ENCODE measurements at places on chromosomes 12 and 14.

DNA sequence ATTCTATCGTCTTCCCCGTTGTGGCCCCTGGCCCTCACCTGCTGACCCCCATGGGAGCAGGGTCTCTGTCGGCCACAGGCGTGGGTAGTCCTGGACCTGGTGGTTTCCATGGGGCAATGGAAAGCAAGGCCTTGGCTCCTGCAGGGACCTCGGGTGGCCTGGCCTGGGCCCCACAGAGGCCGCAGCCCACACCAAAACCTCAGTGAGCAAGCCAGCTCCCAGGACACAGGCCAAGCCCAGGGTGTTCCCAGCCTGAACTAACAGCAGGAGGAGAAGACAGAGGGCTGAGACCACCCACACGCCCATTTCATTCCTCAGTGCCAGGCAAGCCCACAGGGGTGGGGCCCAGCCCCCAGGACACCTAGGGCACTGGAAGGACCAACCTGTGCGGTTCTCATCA, 16.9 kb downstream of the ABCB9 start:
- DNase-seq, result no peak

GRCh38 chr14:37437490-37437889, 157.6 kb downstream of the FOXA1 start:
- no peak for DNase-seq

GRCh38 chr14:86003998-86004397, 474.1 kb downstream of the FLRT2 start:
- DNase-seq, result no peak

DNA sequence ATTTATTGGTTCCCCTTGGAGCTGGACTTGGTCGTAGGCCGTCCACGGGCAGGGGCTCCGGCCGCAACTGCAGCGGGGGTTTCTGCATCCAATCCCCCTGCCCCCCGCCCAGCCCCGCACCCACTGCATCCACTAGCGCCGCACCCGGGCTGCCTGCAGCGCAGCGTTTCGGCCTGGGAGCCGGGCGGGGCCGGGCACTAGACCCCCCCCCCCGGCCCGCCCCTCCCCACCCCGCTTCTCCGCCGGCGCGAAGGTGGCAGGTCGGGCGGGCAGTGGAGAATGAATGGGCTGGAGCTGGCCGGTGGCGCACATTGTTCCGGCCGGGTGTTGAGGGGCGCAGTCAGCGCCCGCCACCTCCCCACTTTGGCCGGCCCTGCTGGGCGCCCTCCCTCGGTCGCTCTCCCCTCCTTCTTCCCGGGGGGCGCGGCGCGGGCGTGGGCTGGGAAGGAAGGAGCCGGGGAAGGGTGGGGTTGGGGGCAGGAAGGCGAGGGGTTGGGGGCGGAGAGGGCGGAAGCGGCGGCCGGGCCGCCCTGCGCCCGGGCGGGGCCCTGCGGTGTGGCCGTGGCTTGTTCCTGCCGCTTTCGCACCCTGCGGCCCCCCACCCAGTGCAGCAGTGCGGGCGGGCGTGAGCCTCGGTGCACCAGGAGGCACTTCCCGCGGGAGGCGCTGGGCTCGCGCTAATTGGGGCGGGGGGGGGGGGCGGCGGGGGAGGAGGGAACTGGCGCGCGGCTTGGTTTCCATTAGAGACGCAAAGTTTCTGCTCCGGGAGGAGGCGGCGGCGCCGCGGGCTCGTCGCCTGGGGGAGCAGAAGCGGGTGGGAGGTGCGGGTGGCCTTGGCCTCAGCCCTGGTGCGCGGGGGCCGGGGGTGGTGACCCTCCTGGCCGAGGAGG, 841 bp downstream of the CALM1 start:
- no peak for DNase-seq

DNA sequence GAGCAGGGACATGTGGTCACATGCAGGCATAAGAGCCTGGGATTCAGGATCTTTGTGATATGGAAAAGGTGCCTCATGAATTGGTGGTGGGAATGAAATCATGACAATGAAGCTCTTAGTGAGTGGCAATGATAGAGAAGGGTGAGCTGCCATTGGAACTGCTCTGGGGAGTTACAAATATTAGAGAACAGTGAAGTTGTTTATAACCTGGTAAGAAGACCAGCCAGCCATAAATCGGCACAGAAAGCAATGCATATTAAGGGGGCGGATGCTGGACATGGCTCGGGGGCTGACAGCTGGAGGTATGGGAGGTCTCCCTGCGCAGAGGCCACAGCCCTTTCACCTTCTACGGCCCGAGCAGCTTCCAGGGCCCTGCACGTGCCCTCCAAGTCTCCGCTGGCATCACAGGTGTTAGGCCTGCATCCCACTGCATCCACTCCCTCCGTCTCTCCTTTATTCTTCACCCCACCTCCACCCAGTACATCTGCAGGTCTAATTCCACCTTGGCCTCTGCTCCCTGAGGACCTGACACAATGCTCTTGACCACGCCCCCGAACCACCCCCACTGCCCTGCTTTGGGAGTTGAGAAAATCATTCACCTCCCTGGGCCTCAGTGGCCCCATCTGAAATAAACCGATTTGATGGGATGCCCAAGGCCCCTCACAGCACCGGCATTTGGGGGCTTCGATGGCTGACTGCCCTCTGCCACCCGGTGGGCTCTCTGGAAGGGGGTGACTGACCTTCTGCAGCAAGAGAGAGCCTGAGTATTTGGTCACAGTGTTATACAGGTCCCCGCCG, 4.1 kb downstream of the CACNA2D4 start:
- DNase-seq, result no peak

DNA sequence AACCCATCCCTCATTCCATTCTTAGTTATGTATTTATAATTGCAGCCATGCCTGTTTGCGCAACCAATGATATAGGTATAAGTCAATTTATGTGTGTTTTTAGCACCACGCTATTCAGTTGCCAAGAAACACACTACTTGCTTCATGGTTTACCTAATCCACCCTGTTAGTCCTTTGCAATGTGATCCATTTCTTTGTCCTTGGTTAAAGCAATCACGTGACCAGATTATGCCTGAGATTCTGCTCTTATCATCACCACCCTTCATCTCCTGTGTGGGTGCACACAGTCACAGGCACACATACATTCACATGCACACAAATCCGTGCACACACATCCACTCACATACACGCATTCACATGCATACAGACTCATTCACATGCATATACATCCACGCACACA, 52.3 kb upstream of the KCNA5 start:
- no peak for DNase-seq

DNA sequence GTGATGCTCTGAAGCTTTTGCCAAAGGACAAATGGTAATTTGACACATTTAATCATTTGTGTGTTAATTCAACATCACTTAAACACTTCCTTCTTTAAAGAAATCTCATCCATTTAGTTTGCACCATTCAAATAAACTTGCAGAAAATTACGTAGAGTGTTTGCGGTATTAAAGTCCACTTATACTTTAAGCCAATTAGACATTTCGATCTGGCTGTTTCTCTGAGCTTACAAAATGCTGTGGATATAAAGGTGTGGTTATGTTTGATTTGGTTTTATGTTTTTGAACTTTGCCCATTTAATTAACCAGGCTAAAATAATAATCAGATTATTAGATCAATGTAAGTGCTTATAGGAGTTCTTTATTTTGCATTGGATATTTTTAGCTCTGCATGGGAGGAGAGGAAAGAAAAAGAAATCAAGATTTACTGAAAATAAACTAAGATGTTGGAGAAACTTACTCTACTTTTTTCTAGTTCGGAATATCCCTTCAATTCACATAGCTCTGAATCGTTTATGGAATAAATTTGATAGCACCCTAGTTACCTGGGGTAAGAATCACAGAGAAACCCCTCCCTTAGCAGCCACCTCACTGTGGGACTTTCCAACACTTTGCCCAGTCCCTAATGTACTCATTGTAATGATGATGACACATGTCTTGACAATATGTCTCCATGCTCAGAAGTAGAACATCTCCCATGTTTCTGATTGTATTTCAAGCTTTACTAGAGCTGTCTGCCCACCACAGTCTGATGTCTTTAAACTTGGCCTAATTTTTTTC, 268.0 kb downstream of the BTG1 start:
- no peak for DNase-seq

DNA sequence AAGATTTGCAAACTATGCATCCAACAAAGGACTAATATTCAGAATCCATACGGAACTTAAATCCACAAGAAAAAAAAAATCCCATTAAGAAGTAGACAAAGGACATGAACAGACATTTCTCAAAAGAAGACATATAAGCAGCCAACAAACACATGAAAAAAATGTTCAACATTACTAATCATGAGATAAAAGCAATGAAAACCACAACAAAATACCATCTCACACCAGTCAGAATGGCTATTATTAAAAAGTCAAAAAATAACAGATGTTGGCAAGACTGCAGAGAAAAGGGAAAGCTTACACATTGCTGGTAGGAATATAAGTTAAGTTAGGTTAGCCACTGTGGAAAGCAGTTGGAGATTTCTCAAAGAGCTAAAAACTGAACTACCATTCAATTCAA, 16.2 kb downstream of the CDK17 start:
- no peak for DNase-seq

- no peak for DNase-seq
Observed at GRCh38 chr12:44526655-44527182, 349.4 kb downstream of the NELL2 start.

- no peak for DNase-seq
Observed at GRCh38 chr12:31000751-31001150, 72.9 kb upstream of the DDX11 start.

GRCh38 chr14:30786701-30787100, 87.7 kb upstream of the COCH start:
- no peak for DNase-seq

DNA sequence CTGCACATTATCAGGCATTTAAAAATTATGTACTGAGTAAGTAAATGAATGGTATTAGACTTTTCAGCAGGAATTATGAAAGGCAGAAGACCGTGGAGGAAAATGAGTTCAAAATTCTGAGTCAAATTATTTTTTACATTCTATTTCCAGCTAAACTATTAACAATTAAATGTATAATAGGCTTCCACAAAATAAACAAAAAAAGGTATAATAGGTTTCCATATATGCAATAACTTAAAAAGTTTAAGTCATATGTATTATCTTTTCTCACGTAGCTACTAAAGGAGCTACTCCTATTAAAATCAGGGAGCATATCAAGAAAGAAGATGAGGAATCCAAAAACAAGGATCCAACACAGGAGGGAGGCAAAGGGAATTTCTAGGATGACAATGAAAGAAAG, 11.4 kb upstream of the VCPKMT start:
- DNase-seq, result no peak

DNA sequence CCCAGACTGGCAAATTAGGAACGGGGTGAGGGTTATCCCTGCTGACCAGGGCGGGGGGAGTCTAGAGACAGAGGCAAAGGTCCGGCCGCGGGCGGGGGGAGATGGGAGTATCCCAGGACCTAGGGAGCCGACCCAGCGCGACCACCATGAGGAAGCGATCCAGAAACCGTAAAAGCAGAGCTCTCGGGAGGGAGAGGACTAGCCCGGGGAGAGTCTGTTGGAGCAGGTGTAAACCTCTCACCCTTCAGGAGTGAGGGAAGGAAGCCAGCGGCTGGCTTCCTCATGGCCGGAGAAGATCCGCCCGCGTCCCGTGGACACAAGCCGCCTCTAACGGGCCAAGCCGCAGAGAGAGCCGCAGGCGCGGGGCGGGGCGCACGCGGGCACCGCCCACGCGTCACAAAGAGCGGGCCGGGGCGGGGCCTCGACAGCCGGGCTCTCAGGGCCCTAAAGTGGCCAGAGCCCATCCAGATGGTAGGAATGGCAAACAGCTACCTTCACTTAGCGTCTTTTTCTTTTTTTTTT, at the start of gene ACRBP:
Gene ACRBP (minus strand): TSS at position 350 of the 522 bp plus-strand sequence. CDS start 66 bp downstream, at position 284.
- DNase-seq, result peak; percentile 50

GRCh38 chr12:108236366-108236765, 102.7 kb downstream of the CMKLR1 start:
- DNase-seq, result no peak

DNA sequence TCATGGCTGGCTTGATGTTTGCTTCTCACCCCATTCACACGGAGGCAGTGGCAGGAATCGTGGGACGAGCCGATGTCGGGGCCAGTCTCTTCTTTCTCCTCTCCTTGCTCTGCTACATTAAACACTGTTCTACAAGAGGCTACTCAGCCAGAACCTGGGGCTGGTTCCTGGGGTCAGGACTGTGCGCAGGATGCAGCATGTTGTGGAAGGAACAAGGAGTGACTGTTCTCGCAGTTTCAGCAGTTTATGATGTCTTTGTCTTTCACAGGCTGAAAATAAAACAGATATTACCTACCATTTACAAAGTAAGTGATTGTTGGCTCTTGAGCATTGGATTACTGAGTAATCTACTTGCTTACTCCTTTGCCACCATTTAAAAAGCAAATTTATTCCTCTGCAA, 170.6 kb downstream of the TMTC2 start:
- no peak for DNase-seq

- no peak for DNase-seq
Observed at GRCh38 chr12:74491374-74491773, 46.3 kb upstream of the ATXN7L3B start.

DNA sequence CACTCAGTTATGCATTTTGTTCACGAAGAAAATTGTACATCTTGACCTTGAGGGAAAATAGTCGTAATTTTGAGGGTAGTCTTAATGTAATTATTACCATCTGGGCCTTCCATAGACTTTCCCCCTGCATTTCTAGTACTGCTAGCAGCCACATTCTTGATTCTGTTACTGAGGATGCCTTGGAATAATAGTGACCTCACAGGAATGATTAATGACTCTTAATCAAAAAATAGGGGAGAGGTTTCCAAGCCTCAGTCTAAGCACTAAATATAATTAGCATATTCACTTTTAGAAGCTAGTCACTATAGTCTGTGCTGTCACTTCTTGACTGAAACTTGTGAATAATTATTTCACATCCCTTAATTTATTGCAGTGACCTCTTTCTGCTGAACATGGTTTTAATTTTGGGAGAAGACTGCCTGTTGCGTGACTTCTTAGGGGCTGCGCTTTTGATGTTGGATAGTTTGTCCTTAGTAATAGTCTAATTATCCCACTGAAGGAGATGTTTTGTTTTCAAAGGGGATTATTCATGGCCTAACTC, 400.5 kb downstream of the ADAMTS20 start:
- DNase-seq, result peak; percentile 0

- no peak for DNase-seq
Observed at GRCh38 chr12:4866299-4866698, 43.4 kb upstream of the KCNA1 start.

- no peak for DNase-seq
Observed at GRCh38 chr12:11667171-11667570, 17.7 kb downstream of the ETV6 start.
